ENCODE measurements at places on chromosomes 4 and X. TPM values are rescaled to one million over a fixed set of nuclear protein-coding genes. Genes with fewer than 3 reads are reported as not detected.

GRCh38 chrX:109484886-109485285 lies 3.0 kb upstream of the GUCY2F start:
- no peak for DNase-seq

DNA sequence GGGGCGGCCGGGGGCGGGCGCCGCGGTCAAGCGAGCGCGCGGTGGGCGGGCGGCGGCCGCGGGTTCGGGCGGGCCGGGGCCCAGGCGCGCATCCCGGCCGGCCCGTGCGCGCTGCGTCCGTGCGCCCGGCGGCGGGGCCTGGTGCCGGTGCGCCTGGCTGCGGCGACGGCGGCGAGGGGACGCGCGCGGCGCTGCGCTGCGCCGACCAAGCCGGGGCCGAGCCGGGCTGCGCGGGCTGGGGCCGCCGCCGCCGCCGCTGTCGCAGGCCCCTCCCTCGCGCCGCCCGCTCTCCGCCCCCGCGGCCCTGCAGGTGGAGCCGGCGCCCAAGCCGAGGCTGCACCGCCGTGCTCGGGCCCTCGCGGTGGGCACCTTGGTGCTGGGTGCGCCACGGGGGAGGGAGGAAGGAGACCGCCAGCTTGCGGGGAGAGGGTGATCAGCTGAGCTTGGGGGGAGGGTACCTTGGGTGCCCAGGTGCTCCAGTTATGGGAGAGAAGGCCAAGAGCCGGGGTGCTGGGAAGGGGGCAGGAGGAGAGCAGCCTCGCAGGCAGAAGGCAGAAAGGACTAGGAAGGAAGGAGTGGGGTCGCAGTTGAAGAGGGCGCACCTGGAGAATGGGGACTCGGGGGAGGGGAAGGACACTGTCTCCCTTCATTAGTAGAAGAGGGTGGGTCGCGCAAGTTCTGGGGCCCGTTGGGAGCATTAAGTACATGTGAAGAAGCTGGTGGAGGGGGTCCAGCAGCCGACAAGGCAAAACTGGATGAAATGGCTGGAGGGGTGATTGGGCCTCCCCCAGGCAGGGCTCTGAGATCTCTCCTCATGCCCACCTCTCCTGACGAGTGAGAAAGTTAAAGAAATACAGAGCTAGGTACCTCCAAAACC lies at the start of gene PPP2R2C:
Gene PPP2R2C (minus strand): TSS at position 228 of the 877 bp plus-strand sequence. CDS start 385 bp downstream, outside the sequence.
- peak; percentile 6 for DNase-seq

GRCh38 chr4:83821493-83821892 lies 285.6 kb downstream of the GPAT3 start:
- no peak for DNase-seq

- DNase-seq = no peak
These were observed 8.1 kb downstream of the SNX25 start for GRCh38 chr4:185217408-185217975.

DNA sequence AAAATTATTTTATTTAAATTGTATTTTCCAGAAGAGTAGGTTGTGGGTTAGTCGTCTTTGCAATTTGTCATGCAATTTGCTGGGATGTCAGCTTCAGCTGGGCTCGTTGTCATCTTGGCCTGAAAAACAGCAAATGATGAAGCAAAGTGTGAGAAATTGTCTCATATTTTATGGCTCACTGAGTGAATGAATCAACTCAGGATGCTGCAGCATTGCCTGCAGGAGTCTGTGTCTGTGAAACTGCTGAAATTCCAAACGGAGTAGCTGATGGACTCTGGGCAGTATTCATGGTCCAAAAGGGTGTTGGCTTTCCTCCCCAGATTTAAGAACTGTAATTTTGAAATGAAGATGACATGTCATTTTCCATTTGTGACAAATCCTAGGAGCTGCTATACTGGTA lies 37.2 kb downstream of the CXCL8 start:
- no peak for DNase-seq

- no peak for DNase-seq
These were observed 119.3 kb downstream of the AFF1 start for GRCh38 chr4:87053802-87054767.

GRCh38 chr4:113020966-113021365 lies 28.5 kb upstream of the ANK2 start:
- peak; percentile 36 for DNase-seq

DNA sequence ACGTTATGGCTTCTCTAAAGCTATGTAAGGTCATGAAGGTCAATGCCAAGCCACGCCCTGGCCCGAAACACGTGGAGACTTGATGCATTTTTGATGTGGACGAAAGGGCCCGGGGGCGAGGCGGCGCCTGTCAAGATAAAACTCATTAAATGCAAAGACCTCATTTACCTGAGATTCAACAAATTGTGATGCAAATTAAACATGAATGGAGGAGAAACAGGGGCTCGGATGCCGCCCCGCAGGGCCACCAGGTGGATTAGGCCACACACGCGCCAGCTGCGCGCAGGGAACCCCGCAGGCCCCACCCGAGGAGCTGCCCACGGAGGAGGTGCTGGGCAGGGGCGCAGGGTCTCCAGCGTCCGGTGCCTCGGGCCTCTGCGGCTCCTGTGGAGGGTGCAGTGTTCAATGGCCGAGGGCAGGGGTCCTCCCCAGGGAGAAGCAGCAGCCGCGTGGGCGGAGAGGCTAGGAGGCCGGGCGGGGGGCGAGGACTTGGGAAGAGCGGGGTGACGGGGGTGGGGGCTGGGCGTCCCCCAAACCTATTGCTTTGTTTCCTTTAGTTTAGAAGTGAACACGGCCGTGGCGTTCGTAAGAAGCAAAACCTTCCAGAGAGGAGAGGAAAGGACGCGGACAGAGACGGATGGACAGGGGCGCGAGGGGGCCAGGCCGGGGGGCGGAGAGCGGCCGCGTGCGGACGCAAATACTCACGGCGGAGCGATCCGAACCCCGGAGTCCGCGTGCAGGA lies 40.4 kb downstream of the CPLX1 start:
- no peak for DNase-seq

- peak; percentile 65 for DNase-seq
These were observed 455 bp upstream of the ABCB7 start for GRCh38 chrX:75156531-75156945.

The GSX2 gene
- not detected for total RNA-seq
